Activated naive CD8-positive, alpha-beta T cell treated with anti-CD3 and anti-CD28 coated beads, Interleukin-2, amount 50 U/mL, for 16 hours (primary cell): ENCODE measurements at places on chromosomes 13 and 19.

- no peak for DNase-seq
These were observed 248.1 kb downstream of the ITGBL1 start for GRCh38 chr13:101700598-101700997.

DNA sequence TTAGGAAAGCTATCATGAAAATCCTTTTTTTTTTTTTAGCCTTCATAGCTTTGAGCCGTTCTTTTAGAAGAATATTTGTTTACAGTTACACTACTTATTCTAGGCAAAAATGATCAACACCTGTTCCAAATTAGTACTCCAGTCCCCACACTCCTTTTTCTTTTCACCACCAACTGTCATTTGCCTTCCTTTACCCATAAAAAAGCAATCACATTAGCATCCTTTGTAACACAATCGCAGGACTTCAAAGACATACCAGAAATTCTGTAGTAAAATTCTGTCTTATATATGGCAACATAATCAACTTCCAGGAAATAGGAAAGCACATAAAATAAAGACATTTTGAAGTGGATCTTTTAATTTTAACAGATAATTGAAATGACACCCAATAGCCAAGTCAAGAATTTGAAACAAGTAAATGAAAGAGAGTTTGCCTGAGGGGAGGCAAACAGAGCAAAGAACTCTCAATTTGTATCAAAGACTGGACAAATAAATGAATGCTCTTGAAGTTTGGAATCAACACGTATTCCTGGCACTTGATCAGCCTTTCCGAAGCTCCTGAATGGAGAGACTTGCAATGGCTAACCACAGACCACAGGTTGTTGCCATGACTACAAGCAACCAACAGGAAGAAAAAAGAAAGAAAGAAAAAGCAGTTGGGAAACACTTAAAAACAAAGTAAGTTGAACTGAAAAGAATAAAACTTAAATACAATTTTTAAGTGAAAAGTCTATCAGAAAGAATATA lies 206.8 kb downstream of the PCDH9 start:
- no peak for DNase-seq

DNA sequence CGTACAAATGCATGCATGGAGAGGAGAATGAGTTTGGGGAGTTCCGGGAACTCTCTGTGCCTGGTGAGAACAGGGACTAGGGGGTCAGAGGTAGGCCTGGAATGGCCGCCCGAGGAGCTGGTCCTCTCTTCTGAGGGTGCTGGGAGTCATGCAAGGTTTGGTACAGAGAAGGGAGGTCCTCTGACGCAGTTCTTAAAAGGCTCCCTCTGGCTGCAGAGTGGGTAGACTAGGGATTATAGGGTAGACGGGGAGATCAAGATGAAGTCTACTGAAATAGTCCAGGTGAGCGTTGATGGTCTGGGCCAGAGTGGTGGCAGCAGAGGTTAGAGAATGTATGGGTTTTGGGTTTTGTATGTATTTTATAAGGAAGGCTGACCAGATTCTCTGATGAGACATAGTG lies 796 bp downstream of the ZNF304 start:
- DNase-seq: no peak

DNA sequence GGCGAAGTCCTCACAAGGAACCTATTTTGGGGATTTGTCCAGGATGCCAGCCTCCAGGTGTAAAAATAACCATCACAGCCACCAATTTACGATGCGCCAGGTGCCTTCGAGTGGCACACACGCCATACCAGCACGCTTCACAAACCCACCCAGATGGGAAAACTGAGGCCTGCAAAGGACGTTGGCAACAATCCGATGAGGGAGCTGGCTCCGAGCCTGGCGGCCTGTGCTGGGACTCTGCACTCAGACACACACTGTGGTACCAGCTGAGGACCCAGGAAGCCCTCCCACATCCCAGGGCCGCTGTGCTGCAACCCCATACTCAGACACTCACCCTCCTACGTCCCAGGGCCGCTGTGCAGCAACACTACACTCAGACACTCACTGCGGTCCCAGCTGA lies 65.0 kb upstream of the C13orf46 start:
- no peak for DNase-seq

DNA sequence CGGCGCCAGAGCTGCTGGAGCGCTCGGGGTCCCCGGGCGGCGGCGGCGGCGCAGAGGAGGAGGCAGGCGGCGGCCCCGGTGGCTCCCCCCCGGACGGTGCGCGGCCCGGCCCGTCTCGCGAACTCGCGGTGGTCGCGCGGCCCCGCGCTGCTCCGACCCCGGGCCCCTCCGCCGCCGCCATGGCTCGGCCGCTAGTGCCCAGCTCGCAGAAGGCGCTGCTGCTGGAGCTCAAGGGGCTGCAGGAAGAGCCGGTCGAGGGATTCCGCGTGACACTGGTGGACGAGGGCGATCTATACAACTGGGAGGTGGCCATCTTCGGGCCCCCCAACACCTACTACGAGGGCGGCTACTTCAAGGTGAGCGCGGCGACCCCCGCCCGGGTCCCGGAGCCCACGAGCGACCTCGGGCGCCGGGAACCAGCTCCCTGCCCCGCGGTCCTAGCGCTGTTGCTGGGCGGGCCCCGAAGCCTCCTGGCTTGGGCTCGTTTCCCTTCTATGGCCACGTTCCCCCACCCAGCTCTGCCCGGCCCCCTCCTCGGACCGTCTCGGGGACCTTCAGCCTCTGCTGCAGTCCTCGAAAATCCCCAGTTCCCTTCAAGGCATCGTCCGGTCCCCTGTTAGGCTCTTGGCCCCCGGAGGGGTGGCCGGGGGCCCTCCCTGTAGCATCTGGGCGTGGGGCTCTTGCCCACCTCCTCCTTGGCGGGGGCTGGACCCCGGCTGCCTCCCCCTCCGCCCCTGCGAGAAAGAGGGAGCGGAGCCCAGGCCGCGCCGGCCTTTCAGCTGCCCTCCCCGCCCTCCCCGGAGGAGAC lies at the start of gene CDC34:
Gene CDC34, plus strand, starts transcription at position 8 of the 808 bp plus-strand sequence. Its CDS starts 172 bp downstream, at position 180.
- no peak for DNase-seq

GRCh38 chr19:55683449-55684261 lies 8.6 kb downstream of the EPN1 start:
- no peak for DNase-seq

DNA sequence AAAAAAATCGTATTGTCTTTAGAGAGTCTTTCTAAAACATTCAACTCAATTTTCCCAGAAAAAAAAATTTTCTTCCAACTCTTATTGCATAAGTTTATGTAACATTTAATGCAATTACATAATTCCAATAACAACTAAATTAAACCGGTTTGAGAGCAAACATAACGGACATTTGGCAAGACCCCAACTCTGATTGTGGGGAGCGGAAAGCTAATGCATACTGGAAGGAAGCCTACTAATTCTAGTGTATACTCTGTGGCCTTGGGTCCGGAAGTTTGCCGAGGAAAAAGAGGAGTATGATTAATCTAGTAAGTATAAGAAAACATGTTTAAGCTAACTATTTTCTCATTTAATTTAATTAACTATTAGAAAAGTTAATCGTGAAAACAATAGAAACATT lies 21.3 kb upstream of the MIR17HG start:
- no peak for DNase-seq

DNA sequence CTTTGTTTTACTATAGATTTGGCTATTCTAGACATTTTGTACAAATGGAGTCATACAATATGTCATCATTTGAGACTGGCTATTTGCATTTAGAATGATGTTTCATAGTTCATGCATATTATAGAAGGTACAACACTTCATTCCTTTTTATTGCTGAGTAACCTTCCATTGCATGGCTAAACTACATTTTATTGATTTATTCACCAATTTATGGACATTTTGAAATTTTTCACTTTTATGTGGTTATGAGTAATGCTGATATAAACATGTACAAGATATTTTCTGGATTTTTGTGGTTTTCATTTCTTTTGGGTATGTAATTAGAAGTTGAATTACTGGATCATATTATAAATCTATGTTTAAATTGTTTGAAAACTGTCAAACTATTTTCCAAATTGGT lies 710.3 kb upstream of the SLITRK5 start:
- no peak for DNase-seq

GRCh38 chr19:35673121-35673804 lies 6.9 kb downstream of the UPK1A start:
- no peak for DNase-seq

DNA sequence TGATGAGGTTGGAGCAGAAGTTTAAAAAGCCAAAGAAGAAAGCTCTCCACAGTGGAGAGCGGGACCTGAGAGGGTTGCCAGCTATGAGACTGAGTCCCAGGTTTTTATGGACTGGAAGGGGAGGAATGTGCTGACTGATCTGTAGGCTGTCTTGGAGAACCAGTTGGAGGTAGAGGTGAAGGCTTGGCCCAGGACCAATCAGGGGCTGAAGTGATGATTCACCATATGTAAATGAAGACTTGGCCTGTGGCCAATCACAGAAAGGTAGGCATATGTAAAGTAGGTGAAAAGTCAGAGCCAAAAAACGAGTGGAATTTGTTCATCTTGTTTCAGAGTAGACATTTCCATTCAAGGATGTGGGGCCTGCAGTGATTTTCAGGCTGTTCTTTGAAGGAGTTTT lies 17.5 kb upstream of the KBTBD6 start:
- no peak for DNase-seq

GRCh38 chr19:56261145-56261544 lies 11.4 kb upstream of the EDDM13 start:
- no peak for DNase-seq

DNA sequence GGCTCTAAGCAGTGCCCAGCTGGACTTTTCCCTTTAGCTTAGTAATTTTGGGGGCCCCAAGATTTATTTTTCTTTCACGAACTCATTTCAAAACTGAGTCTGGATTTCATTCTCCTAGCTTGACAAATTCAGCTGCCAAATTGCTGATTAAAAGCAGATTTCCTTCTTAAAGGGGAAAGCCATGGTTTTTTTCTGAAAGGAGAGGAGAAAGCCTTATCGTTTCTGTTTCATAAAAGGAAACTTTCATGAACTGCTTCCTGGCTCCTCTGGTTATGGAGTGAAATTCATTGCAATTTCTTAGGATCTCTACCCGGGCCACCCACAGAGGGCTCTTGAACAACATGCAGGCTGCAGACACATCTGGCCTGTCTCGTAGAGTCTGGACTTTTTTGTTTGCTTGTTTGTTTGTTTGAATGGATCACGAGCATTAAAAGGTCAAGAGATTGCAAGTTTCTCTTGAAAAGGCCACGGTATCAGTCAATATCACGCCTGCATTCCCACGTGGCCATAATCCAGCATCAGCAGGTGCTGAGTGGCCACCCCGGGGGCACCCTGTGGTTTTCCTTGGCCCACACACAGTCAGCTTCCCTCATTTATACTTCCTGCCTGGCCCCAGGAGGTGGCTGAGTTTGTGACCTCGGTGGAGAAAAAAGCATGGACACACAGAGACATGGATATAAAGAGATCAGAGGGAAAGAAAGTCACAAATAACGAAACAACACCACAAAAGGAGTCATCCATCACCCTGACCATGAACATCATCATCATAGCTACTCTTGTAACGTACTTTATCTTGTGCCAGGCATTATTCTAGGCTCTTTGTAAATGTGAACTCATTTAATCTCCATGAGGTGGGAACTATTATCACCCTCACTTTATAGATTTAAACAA lies 10.5 kb upstream of the KLK4 start:
- DNase-seq: no peak

GRCh38 chr19:46133777-46134241 lies 9.3 kb upstream of the IGFL3 start:
- DNase-seq: no peak

- DNase-seq: no peak
These were observed 932 bp downstream of the SLC35E1 start for GRCh38 chr19:16571283-16571682.

DNA sequence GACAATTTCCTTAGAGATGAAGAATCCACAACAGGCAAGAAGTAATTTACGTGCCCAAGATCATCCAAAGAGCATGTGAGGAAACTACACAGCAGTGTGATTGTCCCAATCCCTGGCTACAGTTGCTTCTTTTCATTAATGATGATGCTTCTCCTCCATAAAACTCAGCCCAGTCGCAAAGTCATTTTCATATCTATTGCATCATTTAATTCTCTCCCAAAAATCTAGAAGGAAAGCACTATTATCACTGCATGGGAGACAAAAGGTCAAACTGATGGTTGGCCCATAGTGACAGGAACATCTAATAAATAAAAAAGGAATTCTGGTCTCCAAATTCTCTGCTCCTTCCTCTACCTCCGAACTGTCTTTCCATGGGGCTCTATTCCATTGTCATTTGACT lies 103.5 kb upstream of the SERP2 start:
- no peak for DNase-seq

DNA sequence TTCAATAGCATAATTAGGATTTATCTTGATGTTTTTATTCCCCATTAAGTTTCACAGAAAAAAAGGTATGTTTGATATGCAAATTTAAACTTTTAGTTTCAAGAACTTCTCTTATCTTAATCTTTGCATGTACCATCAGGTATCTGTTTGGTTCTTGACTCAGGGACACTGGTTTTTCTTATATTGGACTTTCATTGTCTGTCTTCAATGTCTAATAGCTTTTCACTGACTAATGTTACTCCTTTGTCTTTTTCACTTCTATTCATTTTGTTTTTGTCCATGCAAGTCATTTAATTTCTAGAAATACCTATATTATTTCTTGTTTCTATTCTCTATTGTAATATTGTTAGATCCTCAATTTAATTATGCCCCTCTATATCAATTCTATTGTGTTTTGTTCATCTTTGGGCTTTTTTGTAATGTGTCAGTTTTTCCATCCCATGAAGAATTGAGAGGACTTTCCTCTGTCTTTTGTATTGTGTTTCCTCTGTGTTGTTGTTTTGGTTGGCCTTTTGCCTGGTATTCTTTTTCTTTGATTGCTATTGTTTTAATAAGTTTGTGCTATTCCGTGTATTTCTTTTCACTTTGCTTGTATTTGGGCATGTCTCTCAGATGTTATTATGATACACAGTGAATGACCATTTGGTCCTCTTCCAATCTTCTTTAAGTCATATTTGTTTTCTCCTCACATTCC lies 58.3 kb upstream of the ANKRD10 start:
- no peak for DNase-seq

DNA sequence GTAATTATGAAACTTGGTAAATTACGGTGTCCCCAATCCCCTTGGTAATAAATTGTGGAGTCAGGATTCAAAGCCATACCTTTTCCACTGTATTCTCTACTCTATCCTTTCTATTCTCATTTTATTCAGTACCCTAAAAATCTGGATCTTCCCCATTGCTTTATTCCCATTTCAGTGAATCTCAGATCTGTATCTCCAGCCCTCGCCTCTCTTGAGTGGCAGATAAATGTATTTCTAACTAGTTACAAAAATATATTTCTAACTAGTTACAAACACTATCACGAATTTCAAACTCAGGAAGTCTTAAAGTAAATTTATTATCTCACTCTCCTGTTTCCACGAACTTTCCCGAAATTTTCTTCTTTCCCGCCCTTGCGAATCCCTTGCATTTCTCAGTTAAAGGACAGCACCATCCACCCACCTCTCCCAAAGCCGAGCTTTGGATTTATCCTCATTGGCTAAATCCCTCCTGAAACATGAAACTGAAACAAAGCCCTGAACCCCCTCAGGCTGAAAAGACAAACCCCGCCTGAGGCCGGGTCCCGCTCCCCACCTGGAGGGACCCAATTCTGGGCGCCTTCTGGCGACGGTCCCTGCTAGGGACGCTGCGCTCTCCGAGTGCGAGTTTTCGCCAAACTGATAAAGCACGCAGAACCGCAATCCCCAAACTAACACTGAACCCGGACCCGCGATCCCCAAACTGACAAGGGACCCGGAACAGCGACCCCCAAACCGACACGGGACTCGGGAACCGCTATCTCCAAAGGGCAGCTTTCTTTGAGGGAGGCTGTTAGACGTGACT lies 164.3 kb upstream of the PABPC3 start:
- DNase-seq: no peak

GRCh38 chr13:114131583-114132418 lies 622 bp downstream of the RASA3 start:
- no peak for DNase-seq
